Non-pigmented ciliary epithelial cell (primary cell): ENCODE measurements at places on chromosomes 5 and 9.

DNA sequence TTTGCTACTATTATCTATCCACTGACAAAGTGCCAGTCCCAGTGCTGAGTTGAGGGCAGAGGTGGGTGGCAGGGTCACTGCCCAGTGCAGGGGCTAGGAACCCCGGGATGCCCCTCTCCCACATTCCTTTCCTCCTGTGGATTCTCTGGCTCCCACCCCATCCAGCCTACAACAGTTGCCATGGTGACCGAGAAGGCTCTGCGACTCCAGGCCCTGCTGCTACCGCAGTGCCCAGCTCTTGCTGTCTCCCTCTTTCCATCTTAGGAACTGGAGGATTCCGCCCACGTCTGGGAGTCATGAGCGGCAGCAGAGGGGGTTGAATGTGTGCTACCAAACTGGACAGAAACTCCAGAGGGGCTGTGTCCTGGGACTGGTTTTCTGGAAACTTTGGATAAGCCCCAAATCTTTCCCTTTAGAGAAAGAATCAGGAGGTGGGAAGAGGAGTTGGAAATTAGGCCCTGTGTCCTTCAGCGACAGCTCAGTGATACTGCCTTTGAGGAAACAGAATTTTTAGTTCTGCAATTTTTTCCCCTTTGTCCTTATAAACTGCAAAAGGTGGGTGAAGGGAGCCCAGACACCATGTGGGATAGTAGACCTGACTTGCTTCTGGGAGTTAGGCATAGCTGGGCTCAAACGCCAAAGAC lies 20.7 kb upstream of the C5orf47 start:
- DNase-seq: no peak

DNA sequence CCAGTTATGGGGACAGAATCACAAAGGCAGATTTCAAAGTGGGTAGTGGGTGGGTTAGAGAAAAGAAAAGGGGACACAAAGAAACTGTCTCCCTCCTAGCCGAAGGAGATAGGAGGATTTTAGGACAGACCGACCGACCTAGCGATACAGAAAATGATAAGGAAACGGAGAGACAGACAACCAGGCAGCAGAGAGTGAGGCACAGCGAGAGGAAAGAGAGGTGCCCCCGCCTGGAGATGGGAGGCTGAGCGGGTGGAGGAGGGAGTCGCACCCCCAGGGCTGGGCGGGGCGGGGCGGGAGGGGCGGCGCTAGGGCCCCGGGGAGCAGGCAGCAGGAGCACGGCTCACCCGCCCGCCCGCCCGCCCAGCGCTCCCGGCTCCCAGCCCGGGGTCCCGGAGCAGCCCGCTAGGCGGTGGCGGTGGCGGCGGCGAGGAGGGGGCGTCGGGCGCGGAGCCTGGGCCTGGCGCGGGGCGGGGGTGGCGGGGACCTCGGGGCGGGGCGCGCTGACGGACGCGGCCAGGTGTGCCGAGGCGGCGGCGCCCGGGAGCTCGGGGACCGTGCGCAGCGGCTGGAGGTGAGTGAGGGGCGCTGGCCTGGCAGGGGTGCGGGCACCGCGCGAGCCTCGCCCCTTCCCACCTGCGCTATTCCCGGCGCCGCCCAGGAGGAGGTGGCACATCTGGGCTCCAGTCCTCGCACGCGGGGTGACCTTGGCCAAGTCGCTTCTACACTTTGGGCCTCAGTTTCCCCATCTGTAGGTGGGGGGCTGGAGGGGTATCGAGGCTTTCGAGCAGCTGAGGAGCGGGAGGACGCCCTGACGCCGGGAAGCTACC lies 15.9 kb upstream of the SYNPO start:
- DNase-seq: no peak

- no peak for DNase-seq
Measured at GRCh38 chr5:17089690-17090089, 127.7 kb upstream of the BASP1 start.

DNA sequence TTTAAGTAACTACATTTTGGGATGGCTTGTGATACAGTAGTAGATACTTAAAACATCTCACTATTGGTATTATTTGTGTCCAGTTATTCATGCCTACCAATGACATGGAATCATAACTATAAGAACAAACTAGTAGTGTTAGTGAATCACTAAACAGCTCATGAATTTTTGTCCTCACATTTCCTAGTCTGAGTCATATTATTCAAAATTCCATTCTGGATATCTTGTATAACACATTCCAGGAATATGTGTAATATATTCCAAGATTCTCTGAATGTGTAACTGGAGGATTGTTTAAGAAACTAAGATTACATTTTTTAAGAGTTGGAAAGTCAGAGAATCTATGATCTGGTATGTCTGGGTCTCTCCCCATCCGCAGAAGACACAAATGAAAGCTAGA lies 565.3 kb upstream of the ZNF608 start:
- DNase-seq: peak; percentile 72

DNA sequence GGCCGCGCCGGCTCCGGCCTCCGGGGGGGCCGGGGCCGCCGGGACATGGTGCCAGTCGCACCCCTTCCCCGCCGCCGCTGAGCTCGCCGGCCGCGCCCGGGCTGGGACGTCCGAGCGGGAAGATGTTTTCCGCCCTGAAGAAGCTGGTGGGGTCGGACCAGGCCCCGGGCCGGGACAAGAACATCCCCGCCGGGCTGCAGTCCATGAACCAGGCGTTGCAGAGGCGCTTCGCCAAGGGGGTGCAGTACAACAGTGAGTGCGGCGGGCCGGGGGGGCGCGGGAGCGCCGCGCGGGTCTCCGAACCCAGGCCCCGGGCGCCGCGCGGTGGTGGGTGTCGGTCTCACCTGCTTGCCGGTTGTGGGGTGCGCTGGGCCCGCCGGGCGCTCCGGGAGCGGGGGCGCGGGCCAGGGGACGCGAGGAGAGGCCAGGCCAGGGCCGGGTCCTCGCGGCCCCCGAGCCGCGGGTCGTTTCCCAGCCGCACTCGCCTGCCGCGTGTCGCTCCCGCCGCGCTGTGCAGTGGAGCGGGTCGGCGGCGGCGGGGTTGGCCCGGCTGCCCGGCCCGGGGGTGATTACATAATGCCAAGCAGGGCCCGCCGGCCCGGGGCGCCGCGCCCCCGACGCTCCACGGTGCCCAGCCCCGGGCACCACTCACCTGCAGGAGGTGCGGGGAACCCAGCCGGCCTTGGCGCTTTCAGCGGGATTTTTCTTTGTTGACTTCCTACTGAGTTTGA lies 492 bp downstream of the RABL6 start:
- DNase-seq: no peak

DNA sequence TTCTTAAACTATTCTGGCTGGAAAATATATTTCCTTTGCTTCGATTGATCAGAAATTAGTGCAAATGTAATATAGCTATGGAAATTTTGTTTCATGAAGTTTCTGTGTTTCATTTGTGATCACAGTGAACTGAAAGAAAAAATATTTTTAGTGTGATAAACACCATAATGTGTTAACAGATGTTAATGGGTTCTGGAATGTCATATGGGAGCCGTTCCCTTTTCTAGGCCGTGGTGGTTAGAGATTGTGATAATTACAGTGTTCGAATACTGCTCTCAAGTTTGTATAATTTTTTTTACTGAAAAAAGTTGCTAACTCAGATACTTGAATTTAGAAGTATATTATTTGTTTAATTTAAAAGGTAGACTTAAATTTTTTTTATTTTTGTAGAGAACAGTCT lies 19.3 kb downstream of the GAPVD1 start:
- DNase-seq: no peak

DNA sequence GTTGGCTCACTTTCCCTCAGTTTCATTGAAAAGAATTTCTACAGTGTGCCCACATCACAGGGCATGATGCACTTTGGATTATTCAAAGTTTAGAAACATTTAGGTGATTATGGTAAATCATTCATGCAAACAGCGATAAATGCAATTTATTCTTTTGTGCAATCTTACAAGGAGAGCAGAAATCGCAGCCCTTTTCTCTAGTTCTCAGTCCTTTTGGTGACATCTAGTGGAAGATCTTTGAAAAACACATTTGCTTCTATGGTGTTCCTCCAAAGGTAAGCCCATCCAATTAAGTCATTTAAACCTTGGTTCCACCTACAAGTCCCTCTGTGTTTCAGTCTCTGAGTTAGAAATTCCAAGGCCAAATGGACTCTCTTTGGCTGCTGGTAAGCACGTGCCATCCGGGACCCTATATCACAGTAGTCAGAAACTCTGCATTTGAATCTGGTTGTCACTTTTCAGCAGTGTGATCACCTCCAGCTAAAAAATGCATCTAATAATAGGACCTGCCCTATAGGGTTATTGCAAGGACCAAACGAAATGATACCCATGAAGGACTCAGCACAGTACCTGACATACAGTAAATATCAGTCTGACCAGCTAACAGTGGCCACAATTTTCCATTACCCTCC lies 66.4 kb downstream of the MACROH2A1 start:
- peak; percentile 35 for DNase-seq

- DNase-seq: no peak
Measured at GRCh38 chr5:174553556-174553955, 170.8 kb upstream of the MSX2 start.

DNA sequence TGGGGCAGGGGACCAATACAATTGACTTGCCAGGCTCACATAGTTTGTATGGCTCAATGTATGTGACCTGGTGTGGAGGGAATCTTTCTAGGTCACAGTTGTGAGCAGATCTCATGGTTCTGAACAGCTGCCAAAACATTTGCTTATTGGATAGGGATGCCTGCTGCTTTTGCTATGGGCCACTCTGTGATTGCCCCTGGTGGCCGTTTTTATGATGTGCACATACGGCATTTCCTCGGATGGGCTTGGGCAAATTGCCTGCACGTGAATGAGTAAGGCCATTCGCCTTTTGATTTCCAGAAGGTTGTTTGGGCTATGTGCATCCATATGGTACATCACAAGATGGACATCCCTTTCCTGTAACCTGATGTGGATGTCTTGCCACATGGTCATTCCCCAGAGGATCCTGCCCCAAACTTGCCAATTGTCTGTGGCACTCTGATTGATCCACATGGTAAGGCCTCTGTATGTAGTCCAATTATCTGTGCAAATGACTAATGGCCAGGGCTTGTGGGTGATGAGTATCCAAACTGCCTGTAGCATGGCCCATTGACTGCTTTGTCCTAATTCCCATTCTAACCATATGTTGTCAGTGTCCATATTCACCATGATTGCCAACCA lies 10.7 kb upstream of the SLC22A4 start:
- DNase-seq: no peak

DNA sequence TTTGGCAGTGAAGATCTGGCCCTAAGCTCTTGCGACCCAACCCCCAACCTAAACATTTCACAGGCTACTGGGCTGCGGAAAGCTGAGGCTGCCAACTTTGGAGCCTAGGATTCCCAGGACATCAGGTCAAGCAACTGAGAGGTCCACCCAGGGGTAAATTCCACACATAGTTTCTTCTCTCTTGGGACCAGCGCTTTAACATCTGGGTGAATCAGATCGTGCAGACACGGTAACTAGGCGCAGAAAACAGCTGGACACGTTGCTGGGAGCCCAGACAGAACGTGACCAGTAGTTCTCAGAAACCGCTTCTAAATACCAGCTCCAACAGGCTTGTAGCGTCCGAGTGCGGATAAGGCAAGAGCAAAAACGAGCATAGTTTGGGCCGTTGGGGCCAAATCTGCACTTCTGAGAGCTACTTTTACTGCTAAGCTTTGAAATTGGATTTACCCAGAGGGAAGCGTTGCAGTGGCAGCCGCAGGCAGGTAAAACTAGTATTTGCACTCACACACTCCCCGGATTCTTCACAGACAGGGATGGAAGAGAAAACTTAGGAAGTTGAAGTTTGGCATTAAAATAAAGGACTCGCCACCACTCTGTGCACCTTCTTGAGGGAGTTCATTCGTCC lies 11.8 kb downstream of the ITGA1 start:
- DNase-seq: no peak

- DNase-seq: no peak
Measured at GRCh38 chr9:70043689-70044489, at the start of gene MAMDC2. Gene MAMDC2 (plus strand): TSS chr9:70043848. CDS start chr9:70044198, 350 bp downstream.

GRCh38 chr9:23682352-23682751 lies 143.7 kb downstream of the ELAVL2 start:
- DNase-seq: no peak

DNA sequence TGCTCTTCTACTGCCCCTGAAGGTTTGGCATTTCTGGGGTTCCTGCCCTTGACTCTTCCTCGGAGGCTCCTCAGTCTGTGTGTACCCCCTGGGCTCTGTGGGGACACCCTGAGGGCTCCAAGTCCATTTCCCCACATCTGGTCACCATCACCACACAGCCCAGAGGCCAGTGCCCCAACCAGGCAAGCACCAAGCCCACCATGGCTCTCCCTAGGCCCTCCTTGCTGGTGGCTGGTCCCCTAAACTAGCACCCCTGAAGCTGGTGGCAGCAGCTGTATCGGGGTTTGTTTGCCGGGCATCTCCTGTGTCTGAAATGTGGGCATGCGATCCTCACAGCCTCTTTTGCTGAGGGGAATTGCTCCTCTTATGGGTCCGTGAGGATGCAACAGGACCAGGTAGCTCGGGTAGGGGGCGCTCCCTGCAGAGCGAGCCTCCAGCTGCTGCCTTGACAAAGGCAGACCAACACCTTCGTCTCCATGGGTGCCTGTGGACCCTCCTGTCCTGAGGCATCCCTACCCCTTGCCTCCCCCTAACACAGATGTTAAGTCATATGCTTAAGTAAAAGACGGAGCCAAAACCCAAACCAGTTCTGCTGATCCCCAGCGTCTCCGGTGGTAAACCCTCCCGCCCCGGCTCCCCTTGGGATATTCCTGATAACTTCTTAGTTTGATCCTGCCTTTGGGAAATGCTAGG lies 138.9 kb upstream of the IRX4 start:
- no peak for DNase-seq

DNA sequence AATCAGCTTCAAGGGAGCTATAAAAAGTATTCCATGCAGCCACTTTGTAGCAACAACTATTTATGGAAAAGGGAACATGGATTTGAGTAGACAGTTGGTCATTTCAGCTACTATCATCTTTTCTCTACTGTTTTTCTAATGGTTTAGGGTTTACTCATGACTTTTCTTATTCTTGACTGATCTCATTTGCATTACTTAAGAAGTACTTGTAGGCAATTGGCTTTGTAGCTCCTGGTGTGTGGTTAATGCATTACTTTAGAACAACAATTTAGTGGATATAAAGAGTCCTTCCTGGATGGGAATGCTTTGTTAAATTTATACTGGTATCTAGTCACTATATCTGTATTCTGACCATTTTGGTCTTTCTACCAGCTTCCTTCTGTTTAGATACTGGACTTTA lies 59.8 kb upstream of the NTRK2 start:
- DNase-seq: no peak

DNA sequence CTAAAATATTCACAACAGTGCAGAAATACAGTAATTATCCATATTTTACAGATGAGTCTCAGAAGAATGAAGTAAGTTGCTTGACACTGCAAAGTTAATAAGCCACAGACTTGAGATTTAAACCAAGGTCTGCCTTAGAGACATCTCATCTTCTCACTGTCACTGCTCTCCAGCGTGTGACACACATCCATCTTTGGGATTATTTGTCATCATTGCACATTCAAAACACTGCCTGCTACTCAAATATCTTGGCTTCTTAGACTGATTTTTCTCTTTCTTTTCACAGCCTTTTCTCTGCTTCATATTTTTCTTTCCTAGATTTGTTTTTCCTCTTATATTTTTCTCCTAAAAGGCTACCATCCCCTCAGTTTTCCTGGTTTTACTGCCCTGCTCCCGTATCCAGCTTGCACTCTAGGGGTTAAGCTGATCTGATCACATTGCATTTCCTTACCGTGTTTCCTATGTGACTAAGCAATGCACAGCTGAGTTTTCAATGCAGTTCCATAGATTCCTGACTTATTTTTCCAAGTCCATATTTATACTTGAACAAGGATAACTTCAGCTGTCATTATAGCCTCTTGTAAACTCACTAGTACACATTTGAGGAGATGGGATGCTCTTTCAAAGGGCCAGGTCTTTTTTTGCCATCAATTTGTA lies 353.0 kb downstream of the PLK2 start:
- DNase-seq: no peak
